Activated naive CD4-positive, alpha-beta T cell treated with anti-CD3 and anti-CD28 coated beads, Interleukin-2, amount 50 U/mL, for 16 hours (primary cell): ENCODE measurements at places on chromosomes 6 and 20.

DNA sequence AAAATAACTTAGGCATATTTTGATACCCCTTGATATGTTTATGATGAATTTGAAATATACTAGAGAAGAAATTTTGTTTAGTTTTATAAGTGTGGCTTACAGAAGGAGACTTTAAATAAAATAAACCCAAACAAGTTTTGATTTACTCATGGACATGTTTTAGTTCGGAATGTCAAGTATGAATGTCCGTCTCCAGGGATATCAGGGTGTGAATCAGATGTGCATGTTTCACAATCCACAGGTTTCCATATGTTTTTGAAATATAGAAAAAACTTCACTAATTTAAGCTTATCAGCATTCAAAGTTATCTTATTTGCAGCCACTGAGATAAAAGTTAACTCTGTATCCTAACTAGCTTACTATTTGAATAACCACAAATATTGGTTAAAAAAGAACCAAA lies 51.5 kb downstream of the PLCB1 start:
- no peak for DNase-seq

DNA sequence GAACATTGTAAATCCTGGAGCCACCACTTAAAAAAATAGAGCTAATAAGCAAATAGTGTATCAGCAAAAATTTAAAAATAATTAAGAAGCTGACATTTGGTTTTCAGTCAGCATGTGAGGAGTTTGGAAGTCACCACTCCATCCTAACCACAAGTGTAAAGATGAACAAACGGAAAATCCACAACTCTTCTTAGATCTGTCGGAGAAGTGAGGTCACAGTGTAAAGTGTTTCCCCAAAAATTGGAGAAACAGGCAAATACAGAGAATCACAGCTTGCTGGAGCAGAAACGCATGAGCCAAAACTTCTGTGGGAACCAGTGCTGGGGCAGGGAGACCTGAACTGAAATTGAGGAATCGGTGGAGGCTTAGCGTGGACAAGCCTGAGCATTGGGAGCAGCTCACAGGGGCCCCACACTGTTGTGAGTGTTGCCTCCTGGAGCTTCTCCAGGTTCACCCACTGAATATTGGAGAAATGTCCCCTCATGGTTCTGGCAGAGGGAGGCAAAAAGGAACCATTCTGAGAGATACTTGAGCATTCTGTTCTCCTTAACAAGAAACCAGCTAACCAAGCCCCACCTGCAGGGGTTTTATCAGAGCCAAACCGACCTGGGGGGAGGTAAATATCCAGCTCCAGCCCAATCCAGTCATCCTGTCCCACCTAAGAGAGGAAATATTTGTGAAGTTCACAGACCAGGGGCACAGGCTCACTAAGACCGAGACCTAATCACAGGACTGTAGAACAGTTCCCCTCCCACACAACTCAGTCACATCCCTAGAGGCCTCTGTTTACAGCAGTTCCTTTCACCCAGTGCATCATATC lies 192.0 kb downstream of the ERMARD start:
- DNase-seq, result no peak

- DNase-seq, result no peak
Measured at GRCh38 chr20:44573501-44573869, 8.9 kb upstream of the PKIG start.

DNA sequence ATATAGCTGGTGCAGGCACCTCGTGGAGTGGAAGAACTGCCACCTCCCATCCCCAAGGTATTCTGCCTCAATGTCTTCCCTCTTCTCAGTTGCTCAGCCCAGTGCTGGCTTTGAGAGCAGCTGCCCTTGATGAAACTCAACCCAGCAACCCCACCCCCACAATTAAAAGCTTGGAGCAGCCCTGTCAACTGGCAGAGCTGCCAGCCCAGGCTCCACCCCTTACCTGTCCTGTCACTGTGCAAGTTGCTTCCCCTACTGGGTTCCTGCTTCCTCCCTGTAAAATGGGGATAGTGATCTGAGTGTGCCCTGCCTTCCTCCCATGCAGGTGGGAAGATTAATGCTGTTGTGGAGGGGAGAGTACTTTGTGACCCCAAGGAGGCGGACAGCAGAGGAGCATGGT lies 4.5 kb downstream of the TMEM63B start:
- DNase-seq, result no peak

GRCh38 chr6:99873084-99873483 lies 120.9 kb downstream of the MCHR2 start:
- DNase-seq, result no peak

DNA sequence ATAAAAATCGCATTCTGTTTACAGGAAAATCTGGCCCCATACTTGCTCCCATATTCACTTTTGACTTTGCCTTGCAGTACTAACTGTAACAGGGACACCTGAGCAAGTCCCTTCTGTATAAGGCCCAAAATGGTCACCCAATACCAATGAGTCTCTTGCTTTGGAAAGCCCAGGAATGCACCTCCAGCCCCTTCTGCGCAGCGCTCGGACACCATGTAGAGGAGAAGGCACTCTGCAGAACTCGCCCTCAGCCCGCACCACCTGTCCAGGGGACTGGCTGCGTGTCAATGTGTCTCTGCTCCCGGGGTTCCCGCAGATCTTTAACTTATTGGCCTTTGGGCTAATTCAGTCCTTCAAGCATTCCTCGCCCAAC lies 746 bp upstream of the PRND start:
- DNase-seq, result no peak

DNA sequence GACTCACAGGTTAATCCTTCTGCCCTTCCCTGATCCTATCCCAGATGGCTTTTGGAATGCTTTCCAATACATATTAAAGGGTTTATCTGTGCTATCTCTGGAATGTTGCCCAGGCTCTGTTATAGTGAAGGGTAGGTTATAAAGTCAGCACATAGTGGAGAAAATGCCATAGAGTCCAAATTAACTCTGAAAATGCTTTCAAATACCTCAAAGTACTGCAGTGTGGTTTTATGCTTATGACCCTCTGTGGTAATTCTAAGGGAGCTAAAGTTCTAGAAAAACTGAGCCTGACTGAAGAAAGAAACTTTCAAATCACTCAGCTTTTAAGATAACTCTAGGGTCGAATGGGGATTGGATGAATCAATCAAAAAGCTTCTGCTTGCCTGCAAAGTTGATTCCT lies 159.8 kb downstream of the PLCB1 start:
- no peak for DNase-seq

DNA sequence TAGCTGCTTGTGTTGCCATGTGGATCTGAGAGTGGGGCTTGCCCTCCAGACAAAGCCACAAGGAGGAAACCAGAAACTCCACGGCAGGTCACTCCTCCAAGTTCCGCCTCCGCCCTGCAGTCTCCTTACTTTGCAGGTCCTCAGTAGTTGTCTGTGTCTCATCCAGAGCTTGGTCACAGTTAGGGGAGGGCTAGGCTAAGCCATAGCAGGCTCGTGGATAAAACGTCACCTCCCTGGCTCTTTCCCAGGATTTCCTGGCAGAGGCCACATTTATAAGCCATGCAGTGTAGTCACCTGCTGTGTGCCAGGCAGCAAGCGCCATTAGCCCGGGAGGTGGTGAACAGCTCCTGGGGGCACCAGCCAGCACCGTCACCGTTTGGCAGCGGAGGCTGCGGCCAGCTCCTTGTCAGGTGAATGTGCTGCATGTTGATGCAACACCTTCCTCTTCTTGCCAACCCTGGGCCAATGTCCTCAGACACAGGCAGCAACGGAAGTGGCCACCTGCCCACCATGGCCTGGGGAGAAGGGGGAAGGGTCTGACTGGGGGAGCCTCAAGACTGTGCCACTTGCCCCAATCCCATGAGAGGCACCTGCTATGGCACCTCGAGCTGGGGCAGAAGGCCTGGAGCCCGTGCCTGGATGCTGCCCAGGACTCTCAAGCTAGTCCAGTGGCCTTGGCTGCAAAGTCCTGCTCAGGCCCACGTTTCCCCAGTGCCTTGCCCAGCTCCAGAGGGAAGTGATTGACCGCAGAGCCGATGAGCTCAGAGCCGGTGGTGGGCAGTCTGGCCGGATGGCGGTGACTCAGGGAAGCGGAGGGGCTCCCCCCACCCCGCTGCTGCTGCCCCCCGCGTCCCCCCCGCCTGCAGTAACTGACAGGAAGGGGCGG lies 39.0 kb upstream of the SLCO4A1 start:
- DNase-seq, result peak; percentile 30

DNA sequence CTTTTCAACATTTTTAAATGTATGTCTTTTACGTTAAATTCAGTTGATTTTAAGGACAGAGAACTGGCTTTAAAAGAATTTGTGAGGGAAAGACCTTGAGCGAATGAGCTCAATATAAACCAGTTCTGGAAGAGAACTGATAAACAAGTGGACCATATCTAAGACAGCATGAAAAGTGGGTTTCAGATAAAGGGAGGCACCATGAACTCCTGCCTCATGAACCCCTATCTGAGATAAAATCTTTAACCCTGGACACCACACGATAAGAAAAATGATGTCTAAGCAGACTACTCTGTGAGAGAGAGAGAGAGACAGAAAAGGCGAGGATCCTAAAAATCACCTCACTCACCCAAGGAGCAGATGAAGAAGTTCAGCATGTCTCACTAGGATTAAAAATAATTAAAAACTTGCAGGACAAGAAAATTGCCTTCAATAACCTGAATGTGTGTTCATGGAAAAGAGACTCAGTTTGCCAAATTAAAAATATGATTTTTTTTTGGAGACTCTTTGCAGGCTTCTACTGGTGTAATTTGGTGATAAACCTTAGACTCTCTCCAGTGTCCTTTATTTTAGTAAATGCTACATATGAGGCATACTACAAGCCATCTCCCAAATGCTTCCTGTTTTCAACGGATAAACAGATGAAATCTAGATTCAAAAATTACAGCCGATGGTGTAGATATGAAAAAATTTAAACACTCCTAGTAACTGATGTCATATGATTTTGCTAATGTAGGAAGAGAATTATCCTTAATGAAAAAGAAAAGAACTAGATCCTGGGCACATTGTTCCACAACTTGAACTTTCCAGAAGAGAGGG lies 299.5 kb downstream of the ADGB start:
- no peak for DNase-seq

GRCh38 chr6:149750136-149750609 lies 632 bp downstream of the PCMT1 start:
- DNase-seq, result peak; percentile 47

- no peak for DNase-seq
Measured at GRCh38 chr6:94341173-94341572, 921.8 kb upstream of the EPHA7 start.

DNA sequence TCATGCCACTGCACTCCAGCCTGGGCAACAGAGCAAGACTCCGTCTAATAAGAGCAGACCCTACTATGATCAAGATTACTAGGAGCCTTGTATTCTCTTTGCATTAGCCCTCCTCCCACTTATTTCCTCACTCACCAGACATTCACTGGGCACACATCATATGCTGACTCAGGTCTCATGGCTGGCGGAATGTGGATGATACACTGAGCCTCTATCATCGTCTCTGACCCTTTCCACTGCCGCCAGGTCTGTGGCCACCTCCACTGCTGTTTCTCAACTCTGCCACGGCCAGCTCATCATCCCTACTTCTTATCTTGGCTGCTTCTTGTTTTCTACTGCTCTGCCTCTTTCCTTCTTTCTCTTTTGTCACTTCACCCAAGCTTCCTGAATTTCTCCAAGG lies 161.0 kb downstream of the BACH2 start:
- no peak for DNase-seq

DNA sequence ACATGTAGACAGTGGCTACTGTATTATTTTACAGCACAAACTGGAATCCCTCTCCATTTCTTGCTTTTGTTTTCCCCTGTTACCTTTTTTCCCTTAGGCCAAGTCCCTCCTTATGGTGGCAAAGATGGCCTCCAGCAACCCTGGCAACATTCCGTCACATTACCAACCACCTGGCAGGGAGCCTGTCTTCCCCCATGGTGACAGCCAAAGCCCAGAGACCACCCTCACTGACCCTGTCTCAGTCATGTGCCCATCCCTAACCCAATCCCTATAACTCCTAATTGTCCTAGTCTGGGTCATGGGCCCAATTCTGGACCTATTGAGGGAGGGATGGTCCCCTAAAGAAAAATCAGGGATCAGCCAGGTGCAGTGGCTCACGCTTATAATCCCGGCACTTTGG lies 27.6 kb downstream of the PARD6B start:
- DNase-seq, result no peak

GRCh38 chr6:166737261-166737660 lies 110.2 kb upstream of the RPS6KA2 start:
- no peak for DNase-seq

DNA sequence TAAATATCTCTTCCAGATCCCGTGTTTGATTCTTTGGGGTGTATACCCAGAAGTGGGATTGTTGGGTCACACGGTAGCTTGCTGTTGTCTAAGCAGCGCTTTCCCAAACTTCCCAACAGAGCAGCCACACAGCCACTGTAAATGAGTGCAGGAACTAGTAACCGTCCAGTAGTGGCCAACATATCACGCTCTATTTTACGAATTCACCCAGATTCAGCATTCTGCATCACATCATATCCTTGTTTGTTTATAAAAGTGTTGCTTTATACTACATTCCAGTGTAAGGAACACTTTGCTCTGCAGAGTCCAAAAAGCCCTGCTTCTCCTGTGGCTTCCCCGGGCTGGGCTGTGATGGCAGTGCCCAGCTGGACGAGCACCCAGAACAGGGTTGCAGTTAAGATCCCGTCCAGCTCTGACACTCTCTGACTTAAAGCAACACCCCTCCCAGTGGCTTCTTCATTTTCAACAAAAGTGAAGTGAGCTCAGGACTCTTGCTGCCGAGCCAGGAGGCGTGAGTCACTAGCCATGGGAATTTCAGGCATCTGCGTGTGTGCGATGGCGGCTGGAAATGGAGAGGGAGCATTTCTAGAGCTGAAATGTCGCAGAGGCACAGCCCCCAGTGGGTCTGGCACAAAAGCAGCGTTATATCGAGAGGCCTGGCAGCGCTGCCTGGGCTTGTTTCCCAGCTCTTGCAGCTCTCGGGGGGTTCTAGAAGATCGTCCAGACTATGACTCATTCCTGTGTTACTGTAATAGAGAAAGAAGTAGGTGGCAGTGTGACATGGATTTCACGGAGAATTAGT lies 216.3 kb upstream of the ECI2 start:
- no peak for DNase-seq

DNA sequence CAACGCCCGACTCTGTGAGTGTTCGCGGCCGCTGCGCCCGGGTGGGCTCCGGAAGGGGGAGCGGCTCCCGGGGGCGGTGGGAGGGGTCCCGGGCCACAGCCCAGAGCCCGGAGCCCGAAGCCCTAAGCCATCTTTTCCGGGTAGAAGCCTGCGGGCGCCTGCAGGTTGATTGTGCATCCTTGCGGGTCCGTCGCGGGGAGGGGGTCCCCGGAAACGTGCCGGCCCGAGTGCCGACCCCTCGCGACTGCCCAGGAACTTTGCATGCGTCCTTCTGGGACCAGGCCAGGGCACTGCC lies 413 bp downstream of the PTPRA start:
- peak; percentile 60 for DNase-seq
